ENCODE measurements at places on chromosomes 16 and 17.

- no peak for DNase-seq
Measured at GRCh38 chr17:45132320-45132571, at the start of gene PLCD3. Gene PLCD3, minus strand, starts transcription at chr17:45132515. Its CDS starts 105 bp downstream, at chr17:45132410.

DNA sequence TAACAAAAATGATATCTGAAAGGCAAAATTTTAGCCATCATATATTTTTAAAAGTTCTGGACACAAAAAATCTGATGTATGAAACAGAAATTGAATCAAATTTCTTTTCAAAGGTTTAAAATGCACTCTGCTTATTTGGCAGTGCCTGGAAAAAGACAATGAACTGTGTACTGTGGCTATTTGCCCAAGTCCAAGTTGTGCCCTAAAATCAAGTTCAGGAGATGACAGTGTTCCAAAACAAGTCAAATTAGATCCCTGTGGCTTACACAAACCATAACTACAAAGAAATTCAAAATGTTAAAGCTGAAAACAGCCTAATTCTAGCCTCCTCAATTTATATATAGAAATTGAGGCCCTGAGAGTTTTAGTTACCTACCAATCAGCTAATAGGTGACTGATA, 25.6 kb downstream of the CMC2 start:
- no peak for DNase-seq

- no peak for DNase-seq
Measured at GRCh38 chr17:36856222-36856621, 81.1 kb upstream of the LHX1 start.

DNA sequence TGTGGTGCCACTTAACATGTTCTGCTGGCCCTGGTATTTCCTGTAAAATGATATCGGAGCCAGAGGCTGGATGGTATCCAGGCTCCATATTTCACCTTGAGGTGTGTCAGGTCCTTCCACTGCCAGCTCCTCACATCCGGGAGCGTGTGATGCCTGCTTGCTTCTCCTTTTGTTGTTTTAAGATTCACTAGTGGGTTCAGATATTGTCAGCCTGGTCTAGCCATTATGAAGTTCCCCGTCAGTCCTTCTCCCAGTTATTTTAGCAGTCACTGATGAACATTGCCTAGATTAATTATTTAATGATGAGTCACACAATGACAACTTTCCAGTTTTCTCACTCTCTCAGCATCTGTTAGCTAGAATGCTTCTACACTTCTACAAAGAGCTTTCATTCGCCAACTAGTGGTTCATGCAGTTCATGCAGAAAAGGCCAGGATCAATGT, 11.3 kb downstream of the DNAAF1 start:
- no peak for DNase-seq

- no peak for DNase-seq
Measured at GRCh38 chr17:73616873-73617404, 27.3 kb downstream of the SDK2 start.

DNA sequence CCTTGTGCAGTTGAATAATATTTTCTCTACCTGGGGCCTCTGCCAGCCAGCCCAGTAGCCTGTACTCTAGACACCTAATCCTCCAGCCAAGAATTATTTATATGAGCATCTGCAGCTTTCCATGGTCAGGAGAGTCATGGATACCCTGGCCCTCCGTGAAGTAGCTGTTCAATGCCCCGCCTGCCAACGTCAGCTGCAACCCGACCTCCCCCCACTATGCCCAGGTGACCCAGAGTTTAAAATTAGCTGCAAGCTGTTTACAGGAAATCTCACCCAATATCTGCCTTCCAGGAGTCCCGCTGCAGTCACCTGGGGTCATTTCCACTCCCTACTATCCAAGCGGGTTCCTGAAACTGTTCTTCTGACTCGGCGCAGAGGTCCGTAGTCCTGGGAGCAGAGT, 12.3 kb downstream of the SDR42E2 start:
- no peak for DNase-seq

DNA sequence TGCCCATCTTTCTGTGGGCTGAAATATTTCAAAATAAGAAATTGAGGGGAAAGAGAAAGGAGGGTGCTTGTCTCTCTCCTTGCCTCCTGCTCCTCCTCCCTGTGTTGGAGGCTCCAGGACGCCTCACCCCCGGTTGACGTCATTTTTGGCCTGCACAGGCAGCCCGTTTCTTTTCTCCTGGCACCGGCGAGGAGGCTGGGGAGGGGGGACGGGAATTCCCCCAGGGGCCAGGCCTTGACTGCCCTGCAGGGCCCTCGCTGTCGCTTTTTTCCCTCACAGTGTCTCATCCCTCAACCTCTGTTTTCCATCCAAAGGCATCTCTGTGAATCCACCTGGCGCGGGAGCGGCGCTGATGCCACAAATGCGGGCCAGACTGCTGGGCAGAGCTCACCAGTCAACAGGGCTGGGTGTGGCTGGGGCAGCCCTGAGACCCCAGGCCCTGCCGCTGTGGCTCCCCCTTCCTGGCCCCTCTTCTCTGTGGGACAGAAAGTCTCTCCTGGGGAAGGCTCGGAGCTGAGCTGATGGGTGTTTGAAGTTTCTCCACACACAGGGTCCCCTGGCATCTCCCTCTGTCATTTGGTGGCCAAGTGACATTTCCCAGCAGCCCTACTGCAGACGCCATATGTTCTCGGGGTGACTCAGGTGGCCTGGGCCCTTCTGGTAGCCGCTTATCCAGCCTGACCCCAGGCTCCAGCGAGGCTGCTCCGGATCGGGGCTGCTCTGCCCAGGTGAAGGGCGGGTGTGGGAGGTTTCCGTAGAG, 16.0 kb downstream of the CENPX start:
- DNase-seq = no peak

DNA sequence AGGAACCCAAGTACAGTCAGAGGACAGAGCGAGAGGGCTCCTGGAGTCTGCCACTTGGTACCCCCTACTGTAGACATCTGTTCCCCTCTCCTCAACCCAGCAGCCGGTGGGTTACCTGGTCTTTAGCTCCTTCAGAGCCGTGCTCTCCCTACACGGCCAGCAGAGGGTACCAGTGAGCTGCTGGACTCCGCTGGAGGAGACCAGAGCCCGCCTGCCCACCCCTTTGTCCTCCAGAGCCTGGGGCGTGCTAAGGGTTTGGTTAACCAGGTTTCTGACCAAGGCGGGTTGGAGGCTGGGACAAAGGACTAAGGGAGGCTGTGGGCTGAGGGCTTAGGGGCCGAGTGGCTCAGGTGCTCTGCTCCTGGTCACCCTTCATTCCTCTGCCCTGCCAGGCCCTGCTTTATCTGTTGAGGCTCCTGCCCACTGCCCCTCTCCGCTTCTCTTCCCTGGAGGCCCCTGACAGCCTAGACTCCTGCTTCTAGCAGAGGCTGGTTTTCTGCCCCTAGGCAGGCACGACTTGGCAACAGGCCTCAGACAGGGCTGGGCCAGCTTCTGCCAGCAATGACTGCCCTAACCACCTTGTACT, 2.7 kb upstream of the HSD11B2 start:
- peak; percentile 23 for DNase-seq

DNA sequence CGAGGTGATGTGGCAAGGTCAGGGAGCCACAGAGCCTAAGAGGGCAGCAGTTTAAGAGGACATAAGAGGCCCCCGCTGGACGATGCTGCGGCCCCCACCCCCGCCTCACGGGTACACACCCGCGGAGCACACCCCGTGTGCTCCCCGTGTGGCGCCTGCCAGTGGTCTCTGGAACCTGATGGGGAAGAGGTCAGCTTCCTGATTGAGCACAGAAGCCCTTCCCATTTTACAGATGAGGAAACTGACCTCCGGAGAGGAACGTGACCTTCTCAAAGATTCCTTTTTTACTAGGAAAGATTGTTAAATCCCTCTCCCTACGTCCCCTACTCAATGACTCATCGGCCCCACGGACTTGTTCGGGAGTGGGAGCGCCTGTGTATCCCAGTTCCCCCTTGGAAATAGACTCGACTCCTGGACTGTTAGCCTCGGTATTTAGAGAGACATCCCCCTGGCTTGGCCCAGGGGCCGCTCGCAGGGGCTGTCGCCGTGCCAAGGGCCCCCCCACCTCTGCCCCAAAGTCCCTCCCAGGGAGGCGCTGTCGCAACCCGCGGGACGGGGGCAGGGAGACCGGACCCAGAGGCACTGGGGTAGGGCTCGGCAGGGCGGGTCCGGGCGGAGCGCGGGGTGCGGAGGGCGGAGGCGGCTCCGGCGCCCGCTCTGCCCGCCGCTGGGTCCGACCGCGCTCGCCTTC, at the start of gene ABCC3:
ABCC3 (plus strand) TSS at position 658 of the 691 bp plus-strand sequence. CDS start 56 bp downstream, outside the sequence.
- DNase-seq = no peak

- DNase-seq = no peak
Measured at GRCh38 chr17:47423406-47424295, 99.9 kb downstream of the EFCAB13 start.

DNA sequence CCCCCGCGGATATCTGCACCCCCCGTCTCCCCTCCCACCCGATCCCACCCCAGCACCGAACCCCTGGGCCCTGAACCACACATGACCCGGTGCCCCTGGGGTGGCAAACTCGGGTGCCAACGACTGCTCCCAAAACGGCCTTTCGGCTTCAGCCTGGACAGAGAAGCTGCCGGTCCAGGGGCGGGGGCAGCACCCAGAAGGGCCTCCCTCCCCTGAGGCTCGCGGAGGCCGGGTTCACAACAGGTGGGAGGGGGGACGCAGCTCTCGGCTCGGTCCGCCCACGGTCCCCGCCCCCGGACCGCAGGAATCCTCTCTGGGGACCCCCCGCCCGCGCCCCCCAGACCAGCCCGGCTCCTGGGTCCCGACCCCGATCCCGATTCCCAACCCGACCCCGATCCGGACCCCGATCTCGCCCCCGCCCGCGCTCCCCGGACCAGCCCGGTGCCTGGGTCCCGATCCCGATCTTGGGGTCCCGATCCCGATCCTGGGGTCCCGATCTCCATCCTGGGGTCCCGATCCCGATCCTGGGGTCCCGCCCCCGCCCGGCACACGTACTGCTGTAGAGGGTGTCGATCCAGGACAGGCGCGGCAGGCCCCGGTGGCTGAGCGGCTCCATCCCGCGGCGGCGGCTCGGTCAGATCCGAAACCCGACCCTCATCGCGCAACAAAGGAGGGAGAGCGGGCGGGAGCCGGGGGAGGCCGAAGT, 516 bp downstream of the ABR start:
- no peak for DNase-seq

- no peak for DNase-seq
Measured at GRCh38 chr17:57784226-57784895, 39.3 kb upstream of the CCDC182 start.

Measured in activated effector memory CD4-positive, alpha-beta T cell treated with Interleukin-2 at 50 U/mL for 16 hours (primary cell).